ENCODE measurements at places on chromosomes 16 and 17.

DNA sequence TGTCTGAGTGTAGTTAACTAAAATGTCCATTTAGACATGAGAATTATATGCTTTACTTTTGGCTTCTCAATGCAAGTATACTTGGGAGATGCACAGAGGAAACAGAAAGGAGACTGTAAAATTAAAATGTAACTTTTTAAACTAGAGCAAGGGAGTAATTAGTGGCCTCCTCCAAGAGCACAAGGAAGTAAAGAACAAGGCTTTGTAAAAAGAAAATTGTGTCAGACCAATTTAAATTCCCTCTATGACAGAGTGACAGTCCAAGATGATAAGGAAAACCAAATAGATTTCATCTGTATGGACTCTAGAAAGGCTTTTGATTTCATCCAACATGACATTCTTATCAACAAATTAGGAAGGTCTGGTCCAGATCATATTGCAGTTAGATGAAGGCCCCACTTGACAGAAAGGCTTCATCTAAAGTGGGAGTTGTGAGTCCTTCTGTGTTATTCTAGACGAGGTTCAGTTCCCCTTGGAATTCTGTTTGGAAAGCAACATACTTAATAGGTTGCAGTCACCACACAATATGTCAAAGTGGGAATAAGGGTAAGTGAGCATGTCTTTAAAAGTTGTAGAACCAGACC is 6.5 kb upstream of the CAPNS2 start:
- no peak for DNase-seq

DNA sequence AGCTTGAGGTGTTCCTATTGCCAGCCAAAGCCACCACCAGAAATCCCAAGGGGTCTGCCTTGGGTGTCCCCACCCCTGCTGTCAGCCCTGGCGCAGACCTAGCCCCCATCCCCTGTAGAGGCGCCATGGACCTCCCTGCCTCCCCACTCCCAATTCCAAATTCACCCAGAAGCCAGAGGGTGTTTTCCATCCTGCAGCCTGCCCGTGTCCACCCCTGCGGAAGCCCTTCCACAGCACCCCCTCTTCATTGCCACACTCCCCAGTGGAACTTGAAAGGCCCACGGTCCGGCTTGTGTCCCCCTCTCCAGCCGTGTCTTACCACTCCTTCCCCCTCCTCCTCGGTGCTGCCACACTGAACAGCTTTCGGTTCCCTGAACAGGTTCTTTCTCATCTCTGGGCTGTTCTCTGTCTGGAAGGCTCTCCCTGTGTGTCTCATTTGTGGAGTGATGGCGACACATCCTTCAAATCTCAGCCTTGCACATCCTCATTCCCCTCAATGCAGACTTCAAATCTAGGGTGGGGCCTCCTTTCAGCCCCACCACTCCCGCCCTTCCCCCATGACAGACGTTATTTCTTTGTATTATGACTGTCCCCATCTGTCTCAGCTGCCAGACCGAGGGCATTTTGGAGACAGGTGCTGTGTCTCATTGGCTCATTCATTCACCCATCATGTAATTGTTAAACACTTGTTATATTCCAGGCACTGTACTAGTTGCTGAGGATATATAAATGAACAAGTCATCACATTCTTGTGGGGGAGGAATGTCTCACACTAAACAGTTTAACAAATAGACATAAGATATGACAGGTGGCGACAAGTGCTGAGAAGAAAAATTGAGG is 36.3 kb downstream of the ADGRG5 start:
- no peak for DNase-seq

- no peak for DNase-seq
Measured at GRCh38 chr17:28865946-28866752, 11.3 kb downstream of the ERAL1 start.

DNA sequence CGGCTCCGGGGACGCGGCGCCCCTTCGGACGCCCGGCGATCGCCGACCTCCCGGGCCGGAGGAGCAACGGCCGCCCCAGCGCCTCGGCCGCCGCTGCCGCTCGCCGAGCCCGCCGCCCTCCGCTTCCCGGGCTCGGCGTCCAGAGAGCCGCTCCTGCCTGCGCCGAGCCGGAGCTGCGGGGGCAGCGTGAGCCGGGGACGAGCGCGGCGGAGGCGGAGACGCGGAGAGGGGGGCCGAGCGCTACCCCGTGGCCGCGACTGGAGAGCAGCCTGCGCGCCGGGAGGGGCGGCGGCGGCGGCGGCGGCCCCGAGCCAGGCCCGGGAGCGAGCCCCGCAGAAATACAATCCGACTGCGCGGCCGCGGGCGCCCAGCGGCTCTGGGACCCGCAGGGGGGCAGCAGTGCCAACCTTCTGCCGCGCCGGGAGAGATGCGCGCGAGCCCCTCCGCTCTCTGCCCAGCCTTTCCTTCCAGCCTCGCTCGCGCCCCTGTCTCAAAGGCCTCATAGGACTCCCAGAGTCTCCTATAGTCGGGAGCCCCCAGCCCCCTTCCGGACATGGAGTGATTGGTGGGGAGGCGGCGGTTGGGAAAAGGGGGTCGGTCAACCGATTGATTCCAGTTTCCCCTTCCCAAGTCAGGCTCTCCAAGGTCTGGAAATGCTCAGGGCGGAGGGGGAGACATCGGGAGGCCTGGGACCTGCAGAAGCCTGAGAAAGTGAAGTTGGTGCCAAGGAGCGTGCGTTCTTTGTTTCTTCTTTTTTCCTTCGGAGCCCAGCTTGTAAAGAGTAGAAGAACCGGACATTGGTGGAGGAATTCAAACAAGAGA is 1.0 kb upstream of the SDK2 start:
- peak; percentile 77 for DNase-seq

DNA sequence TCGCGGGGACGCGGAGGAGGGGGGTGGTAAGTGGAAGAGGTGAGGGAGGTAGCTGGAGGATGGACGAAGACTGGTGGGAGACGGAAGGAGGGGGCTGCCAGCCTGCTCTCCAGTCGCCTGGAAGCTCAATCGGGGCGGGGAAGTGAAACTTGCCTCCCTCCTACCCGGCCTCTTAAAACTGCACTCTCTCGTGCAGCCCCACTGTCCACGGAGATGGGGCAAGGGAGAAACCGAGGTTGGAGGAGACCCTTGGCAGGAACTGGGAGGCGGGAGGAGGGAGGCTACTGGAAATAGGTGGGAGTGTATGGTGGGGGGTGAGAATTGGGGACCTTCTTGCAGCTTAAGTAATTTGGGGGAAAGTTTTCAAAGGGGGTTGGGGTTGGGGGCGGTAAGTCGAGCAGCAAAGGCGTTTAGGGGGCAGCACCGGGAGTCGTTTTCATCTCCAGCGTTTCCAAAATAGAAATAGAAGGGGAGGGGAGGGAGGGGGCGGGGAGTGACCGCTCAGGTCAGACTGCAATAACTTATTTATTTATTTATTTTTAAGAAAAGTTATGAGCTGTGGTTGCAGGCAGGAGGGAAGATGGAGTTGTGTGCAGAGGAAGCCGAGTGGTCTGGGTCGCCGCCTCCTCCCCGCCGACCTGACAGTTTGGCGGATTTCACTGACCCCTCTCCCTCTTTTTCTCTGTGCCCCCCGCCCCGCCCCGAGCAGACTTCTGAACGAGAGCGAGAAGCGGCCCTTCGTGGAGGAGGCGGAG is 1.4 kb downstream of the SOX9 start:
- DNase-seq = peak; percentile 37

DNA sequence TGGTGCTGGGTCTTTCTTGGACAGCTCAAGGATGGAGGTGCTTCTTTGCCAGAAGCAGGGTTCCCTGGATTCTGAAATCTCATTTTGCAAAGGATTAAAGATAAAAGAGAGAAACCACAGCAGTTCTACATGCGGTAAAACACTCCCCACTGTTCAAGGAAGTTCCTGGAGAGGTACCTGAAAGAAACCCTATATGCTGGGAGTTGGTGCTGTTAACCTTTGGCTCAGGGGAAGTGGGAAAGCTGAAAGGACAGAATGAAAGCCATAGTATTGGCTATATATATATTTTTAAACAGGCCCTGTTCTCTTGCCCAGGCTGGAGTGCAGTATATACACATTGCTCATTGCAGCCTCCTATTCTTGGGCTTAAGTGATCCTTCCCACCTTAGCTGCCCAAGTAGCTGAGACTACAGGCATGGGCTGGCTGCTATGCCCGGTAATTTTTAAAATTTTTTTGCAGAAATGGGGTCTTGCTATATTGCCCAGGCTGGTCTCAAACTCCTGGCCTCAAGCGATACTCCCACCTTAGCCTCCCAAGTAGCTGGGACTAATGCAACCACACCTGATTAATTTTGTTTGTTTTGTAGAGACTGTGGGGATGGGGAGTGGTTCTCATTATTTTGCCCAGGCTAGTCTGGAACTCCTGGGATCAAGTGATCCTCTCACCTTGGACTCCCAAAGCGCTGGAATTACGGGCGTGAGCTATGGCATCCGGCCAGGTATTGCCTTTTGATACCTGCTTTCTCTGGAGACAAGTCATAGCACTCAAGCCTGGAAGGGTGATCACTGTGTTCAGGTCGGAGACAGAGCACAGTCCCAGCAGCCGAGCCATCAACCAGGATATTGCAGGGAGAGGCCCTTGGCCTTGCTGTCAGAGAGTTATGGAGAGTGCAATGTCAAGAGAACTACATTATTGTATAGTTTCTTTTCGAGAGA is 55.2 kb downstream of the MSI2 start:
- DNase-seq = peak; percentile 52

DNA sequence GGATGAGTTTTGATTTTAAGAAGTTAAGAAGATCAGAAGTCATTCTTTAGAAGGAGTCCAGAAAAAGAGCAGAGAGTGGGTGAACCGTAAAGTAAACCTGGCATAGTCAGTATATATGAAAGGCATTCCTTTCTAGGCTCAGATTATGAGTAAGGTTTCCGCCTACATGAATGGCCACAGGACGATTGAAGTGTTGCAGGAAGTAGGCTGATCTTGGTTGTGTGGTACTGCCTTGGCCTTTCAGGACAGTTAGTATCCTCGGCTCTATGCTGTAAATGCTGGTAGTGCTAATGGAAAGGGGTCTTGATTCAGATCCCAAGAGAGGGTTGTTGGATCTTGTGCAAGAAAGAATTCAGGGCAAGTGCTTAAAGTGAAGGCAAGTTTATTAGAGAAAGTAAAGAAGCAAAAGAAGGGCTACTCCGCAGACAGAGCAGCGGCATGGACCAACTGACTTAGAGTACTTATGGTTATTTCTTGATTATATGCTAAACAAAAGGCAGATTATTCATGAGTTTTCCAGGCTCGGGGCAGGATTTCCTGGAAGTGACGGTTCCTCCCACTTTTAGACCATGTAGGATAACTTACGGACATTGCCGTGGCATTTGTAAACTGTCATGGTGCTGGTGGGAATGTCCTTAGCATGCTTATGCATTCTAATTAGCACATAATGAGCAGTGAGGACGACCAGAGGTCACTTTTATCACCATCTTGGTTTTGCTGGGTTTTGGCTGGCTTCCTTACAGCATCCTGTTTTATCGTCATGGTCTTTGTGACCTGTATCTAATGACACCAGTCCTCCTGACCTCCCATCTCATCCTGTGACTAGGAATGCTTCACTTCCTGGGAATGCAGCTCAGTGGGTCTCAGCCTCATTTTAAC is 164.8 kb downstream of the SNX29 start:
- no peak for DNase-seq

GRCh38 chr16:82991966-82992675 is 365.4 kb downstream of the CDH13 start:
- DNase-seq = no peak

DNA sequence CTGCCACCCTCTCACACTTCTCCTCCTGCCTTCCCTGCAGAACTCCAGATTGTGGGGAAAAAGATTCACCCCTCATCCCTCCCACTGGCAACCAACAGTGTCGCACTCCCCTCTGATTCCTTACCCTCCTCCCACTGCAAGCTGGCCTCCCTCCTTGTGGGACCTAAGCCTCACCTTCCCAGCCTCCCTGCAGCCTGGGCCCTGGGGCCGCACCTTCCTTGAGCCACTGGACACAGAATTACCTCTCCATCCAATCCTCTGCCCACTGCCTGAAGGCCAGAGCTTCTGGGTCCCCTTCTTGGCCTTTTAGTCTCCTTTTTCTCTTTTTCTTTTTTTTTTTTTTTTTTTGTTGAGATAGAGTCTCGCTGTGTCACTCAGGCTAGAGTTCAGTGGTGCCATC is 33.9 kb downstream of the NGFR start:
- DNase-seq = no peak

GRCh38 chr17:13601776-13602551 is at the start of gene HS3ST3A1:
Gene HS3ST3A1, minus strand, starts transcription at chr17:13601929. Its CDS starts 800 bp downstream, at chr17:13601129.
- no peak for DNase-seq

GRCh38 chr16:87344165-87344930 is 27.2 kb upstream of the C16orf95 start:
- DNase-seq = no peak
